ENCODE measurements at places on chromosomes 2 and 18.

GRCh38 chr2:151728804-151729414, 5.4 kb downstream of the NEB start:
- no peak for DNase-seq

DNA sequence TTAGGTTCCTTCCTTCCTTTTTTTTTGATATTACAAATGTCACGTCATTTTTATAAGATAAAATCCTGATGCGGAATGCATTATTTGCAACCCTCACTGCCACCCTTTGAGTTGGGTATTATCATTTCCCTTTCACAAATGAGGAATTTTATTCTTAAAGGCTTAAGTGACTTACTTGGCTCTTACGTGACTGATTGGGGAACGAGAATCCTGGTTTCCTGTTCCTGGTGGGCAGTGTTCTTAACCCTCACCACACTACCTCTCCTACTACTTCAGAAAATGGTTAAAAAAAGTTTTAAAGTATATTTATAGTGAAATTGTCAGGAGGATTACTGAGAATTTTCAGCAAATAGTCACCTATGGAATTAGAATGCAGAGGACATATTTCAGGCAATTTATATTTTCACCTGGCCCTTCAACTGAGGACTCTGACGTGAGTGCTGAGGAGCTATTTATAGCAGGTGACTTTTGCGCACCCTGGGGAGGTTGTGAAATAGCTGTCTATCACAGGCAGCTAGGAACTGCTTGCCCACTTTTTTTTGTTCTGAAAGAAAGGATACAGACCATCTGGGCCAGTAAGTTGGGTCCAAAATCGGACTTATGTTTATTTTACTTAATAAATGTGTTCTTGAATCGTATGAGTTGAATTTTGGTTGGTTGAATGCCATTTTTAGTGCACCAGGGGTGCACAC, 18.7 kb upstream of the RASGRP3 start:
- DNase-seq, result no peak

- peak; percentile 17 for DNase-seq
Measured at GRCh38 chr2:128363934-128364361, 45.3 kb upstream of the HS6ST1 start.

DNA sequence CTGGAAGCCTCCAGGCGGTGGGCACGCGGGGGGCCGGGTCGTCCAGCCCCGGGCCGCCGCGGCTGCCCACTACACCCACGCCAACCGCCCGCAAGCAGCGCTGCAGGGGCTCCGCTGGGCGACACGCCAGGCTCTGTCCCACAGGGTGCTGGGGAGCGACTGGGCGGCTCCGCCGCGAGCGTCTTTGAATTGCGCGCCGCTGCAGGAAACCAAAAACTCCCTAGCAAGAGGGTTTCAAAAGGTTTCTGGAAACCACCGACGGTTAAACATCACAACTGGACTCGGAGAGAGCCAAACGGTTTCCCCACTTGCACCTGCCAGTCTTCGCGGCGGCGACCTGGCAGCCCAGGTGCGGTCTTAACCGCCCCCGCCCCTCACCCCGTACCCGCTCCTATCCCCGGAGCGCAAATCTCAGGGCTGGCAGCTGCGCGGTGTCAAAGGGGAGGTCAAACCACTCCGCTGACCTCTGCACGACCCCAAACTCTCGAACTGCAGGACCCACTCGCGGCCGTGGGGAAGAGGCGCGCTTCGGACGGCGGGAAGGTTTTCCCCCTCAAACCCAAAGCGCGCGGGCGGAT, 1.0 kb downstream of the CXCR4 start:
- DNase-seq, result peak; percentile 63

DNA sequence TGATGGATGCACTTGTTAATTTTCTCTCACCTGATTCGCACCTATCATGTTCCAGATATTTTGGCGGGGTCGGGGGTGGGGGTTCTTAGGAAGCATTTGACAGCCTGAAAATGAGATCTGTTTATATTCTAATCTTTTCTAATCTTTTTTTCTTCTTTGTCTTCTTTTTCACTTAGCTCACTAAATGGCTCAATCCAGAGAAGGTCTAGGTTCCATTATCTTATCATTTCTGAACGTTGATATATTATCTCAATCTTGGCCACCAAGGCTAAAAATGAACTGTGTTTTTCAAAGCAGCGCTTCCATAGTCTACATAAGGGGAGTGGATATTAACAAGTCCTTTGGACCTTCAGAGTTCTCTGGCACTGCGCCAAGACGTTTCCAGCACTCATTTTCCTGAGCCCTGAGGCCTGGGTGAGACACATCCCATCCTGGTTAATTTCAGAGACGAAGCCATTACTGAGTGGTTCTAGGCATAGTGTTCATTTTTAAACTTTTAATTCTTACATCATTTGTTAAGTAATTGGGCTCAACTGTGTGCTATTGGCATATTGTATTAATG, 229.0 kb downstream of the SOX11 start:
- no peak for DNase-seq

DNA sequence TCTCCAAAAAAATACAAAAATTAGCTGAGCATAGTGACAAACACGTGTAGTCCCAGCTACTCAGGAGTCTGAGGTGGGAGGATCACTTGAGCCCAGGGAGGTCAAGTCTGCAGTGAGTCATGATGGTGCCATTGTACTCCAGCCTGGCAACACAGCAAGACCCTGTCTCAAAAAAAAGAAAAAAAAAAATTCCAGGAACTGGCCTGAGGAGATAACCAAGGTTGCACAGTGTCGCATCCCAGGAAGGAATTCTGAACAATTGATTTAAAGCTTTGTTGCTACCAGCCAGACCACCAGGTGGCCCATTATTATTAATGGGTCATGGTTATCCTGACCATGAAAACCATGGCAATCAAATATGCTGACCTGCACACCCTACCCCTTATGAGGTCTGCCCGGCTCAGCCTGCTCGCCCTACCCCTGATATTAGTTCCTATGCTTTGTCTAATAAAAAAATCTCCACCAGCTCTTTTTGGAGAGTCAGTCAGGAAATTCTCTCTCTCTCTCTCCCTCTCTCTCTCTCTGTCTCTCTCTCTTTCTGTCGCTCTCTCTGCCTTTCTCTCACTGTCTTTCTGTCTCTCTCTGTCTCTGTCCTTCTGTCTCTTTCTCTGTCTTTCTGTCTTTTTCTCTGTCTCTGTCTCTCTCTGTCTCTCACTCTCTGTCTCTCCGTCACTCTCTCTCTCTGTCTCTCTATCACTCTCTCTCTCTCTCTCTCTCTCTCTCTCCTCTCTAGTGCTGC, 73.7 kb downstream of the NCAPH start:
- no peak for DNase-seq

- DNase-seq, result no peak
Measured at GRCh38 chr18:1452821-1453220, 548.1 kb downstream of the ADCYAP1 start.

DNA sequence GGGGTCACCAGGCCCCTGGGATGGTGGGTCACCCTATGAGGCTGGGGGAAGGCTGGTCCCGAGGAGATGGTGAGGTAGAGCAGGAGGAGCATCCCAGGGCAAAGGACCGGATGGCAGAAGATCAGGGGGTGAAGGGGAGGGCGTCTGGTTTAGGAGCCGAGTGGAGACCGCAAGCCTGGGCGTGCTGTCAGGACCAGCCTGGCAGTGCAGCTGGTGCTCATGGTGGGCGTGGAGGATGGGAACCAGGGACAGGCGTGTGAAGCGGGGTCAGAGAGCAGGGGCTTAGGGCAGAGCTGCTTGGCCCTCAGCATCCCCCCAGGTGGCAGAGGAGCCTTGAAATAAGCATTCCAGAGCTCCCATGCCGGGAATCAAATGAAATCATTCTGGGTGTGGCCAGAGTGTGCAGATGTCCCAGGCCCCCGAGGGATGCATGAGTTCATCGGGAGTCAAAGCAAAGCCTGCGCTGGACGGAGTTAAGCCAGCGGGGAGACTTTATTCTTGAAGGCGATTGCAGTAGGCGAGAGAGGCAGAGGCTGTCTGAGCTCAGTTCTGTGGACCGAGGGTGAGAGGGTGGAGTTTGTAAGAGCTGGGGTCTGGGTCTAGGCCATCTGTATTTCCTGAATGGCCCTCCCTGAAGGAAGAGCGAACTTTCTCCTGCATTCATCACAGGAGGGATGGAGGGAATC, 33.1 kb upstream of the MBP start:
- no peak for DNase-seq

DNA sequence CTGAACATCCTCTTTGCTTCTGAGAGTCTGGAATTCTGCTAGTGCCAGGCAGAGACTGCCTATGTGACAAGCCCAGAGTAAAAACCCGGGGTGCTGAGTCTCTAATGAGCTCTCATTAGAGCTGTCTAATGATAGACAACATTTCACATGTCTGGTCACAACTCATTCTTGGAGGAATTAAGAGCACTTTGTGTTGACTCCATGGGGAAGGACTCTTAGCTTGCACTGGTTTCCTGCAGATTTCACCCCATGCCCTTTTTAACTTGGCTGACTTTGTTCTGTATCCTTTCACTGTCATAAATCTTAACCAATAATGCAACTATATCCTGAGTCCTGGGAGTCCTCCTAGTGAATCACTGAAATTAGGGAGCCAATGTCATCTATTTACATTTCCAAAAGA, 33.5 kb downstream of the FBXO15 start:
- no peak for DNase-seq

DNA sequence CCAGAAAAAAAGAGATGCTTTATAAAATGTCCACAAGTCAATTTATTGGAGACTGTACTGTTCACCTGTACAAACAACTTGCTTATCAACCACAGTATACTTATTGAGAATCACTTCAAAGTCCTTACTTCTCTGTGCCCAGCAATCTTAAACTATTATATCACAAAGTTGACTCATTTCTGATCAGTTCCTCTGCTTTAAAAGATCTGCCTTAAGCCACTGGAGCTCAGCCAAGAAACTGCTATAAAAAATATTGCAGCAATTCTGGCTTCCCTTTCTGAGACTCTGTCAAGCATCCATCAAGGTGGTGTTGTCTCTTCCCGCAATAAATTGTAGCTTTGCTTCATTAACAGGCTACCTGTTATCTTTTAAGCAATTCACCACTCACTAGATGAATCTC, 375.2 kb upstream of the SPHKAP start:
- DNase-seq, result no peak

- no peak for DNase-seq
Measured at GRCh38 chr2:196274387-196274809, 103.0 kb upstream of the STK17B start.

All from H1 (cell line).